ENCODE measurements at places on chromosomes 2 and 18.

DNA sequence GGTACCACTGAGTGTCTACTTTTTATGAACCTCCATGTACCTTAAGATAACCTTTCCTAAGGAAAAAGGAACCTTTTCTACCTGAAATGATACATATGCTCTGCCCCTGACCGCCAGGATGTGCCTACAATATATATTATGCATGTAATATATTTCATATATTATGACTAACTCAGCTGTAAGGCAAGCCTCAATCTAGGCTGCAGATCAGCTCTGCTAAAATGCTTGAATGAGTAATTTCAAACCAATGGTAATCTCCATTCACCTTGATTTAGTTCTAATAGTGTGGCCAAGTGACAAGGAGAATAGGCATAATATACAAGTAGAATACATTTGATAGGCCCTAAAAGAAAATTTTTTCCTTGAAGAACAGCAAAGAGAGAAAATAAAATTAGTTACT, 101.8 kb downstream of the DPP4 start:
- no peak for DNase-seq

- DNase-seq = peak; percentile 7
These were observed 105.7 kb upstream of the GAREM1 start for GRCh38 chr18:32576296-32576916.

DNA sequence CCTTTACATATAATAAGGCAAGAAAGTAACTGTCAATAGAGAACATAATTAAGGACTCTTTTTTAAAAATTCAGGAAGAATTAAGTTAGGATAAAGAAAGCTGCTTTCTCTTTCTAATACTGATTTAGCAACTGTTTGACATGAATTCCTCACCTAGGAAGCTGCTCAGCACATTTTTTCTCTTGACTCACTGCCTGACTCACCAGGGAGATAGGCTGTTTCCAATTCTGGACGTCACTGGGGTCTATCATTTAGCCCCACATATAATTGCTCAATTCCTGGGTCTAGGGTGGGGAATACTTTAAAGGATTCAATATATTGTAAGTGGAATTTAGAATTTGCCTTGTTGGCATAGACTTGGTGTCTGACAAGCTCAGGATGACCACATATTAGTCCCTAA, 50.8 kb upstream of the UGP2 start:
- DNase-seq = peak; percentile 80

DNA sequence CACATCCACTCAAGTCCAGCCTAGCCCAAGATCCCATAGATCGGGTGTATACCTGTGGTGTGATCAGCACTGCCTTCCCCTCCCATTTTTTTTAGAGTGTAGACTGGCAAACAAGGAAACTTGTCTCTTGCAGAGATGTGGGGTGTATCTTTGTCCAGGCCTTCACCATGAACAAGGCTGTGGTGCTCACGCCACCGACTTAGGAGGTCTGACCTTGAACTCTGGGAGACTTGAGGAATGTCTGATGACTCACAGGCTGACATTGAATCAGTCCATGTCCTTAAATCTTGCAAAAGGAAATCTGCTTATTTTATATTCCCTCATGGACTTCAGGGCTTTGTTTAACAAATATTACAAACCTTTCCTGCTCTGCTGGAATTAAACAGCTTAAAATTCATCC, 4.5 kb upstream of the CTIF start:
- DNase-seq = peak; percentile 21
